Stimulated activated CD8-positive, alpha-beta memory T cell treated with anti-CD3 and anti-CD28 coated beads, Interleukin-15, amount 100 ng/mL, for 1 hour (primary cell): ENCODE measurements at places on chromosomes 1 and 21.

GRCh38 chr1:36306210-36306901, at the start of gene SH3D21:
SH3D21 (plus strand) TSS chr1:36306368; CDS start chr1:36306421, 53 bp downstream.
- no peak for DNase-seq

GRCh38 chr21:41164981-41165655, 2.8 kb upstream of the BACE2 start:
- DNase-seq: no peak

GRCh38 chr21:29501451-29501850, 202.7 kb downstream of the BACH1 start:
- no peak for DNase-seq

DNA sequence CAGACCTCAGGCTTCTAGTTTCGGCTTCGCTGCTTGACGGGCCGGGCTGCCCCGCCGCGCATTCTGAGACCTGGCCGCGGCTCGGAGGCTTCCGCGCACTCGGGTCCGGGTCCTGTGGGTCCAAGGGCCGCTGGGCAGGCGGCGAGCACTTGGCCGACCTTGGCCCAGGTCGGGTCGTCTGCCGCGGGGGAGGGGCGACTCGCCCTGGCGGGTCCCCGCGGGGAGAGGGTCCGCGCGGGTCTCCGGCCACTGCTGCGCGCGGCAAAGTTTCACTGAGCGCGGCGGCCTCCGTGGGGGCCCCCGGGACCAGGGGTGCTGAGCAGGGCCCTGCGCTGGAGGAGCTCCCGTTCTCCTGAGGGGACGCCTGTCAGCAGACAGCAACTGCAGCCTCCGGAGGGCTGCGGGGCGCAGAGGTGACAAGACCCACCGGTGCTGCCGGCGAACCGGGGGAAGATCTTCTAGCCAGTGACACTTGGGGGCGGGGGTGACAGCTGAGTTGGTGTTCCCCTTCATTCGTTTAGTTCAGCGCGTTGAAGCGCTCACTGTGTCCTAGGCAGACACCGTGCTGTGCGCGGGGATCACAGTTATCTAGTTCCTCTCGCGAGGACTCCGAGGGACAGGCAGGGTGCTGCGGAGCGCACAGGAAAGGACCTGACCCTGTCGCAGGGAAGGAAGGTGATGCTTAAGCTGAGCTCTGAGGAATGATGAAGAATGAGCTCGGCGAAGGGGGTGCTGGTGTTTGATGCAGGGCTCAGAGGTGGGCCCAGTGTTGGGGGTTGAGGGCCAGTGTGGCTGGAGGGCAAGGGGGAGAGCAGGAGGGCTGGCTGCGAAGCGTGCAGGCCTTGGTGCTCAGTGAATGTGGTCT, 725 bp downstream of the MTFR1L start:
- peak; percentile 37 for DNase-seq

- DNase-seq: no peak
Observed at GRCh38 chr1:99529002-99529401, 116.9 kb upstream of the PALMD start.

- no peak for DNase-seq
Observed at GRCh38 chr1:185110145-185110544, 46.6 kb downstream of the TRMT1L start.

DNA sequence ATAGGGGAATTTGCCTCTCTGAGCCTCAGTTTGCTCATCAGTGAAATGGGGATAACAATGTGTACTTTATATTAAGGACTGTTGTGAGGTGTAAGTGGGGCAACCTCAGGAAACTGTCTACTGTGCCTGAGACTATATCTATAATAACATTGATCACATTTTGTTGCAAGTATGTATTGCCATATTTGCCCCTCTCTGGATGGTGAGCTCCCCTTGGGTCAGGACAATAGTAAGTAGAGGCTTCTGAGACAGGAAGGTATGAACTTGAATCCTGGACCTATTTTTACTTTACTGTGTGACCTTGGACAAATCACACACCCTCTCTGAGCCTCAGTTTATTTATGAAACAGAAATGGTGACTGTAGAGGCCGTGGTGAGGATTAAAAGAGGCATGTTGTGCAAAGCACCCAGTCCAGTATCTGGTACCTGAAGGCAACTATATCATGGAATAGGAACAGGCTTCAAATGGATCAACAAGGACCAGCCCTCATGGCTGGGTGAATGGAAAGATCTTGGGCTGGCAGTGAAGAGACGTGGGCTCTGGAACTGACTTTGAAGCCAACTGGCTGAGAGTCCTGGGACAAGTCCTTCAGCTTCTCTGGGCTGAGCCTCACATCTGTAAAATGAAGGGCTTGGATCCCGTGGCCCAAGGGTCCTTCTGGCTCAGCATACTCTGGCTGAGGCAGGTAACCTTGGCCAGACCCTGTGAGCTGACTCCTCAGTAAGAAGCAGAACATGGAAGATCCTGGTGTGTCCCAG, 35.0 kb upstream of the ID3 start:
- DNase-seq: no peak

GRCh38 chr1:119953266-119953998, 57.1 kb upstream of the ADAM30 start:
- DNase-seq: no peak

DNA sequence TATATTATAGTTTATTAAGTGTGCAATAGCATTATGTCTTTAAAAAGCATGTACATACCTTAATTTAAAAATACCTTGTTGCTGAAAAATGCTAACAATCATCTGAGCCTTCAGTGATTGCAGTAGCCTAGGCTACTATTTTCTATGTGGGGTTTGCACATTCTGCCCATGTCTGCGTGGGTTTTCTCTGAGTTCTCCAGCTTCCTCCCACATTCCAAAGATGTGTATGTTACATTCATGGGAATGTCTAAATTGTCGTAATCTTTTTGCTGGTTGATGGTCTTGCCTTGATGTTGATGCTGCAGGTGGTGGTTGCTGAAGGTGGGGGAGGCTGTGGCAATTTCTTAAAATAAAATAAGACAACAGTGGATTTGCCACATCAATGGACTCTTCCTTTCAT, 12.5 kb downstream of the AADACL3 start:
- no peak for DNase-seq

DNA sequence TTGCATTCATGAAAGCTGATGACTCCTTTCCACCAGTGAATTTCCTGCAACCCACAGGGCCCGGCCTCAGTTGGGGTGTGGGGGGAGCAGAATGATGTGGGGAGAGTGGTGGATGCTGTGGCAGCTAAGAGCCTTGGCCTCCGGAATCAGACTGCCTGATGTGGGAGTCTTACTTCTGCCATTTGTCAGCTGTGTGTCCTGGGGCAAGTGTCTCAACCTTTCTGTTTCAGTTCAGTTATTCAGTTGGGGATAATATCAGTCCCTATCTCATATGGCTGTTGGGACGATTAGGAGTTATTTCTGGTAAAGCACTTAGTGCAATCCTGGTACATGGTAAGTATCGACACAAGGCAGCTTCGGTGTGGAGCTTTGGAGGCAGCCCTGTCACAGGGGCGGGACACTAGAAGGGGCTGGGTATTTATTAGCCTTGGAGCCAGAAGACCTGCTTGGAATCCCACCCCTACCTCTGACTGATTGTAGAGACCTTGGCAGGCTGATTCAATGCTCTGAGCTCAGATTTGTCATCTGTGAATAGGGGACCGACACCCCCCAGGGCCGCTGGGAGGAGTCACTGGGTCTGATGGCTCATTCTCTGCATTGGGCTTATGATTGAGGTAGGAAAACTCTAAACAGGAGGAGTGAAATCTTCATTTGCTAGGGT, 19.6 kb downstream of the ARHGEF10L start:
- DNase-seq: no peak

DNA sequence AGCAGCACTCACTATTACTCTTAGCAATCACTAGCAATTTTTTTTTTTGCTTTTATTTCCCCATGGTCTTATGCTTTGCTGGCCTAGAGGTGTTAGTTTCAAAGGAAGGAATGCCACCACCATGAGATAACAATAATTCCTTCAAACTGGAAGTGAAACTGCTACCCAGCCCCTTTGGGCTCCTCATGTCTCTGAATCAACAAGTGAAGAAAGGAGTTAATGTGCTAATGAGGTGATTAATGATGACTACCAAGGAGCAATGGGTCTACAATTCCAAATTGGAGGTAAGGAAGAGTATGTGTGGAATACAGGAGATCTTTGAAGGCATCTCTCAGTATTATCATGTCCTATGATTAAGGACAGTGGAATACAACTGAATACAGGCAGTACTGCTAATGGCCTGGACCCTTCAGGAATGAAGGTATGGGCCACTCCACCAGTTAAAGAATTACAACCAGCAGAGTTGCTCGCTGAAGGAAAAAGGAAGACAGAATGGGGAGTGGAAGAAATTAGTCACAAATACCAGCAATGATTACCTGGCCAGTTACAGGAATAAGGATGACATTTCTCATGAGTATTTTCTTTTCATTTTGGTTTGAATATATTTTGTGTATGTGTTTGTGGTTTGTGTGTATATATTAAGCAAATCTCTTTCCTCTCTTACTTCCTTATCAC, 652.9 kb downstream of the ADGRL2 start:
- no peak for DNase-seq

- no peak for DNase-seq
Observed at GRCh38 chr1:182246783-182247182, 144.8 kb downstream of the GLUL start.

DNA sequence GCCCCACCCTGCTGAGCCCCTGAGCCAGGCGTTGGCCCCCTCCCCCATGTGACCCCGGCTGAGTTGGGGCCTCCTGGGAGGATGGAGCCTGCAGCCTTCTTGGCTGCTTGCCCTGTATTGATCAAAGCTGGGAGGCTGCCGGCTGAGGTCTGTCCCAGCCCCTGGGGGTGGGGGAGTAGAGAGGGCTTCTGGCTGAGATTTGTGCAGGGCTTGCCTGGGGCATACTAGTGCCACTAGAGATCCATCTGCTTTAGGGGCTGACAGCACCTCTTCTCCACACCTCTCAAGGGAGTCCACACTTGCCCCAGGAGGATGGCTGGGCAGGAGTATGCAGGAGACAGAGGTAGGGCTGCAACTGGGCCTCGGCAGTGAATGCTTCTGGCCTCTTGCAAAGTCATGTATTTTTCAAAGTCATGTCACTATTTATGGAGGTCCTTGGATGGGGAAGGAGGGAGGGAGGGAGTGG, 53.6 kb upstream of the SSBP3 start:
- DNase-seq: no peak

- DNase-seq: no peak
Observed at GRCh38 chr1:240776237-240776636, 164.3 kb upstream of the GREM2 start.

- no peak for DNase-seq
Observed at GRCh38 chr1:232249339-232249738, 380.6 kb downstream of the SIPA1L2 start.

- DNase-seq: no peak
Observed at GRCh38 chr1:96596226-96596922, 125.2 kb upstream of the PTBP2 start.

DNA sequence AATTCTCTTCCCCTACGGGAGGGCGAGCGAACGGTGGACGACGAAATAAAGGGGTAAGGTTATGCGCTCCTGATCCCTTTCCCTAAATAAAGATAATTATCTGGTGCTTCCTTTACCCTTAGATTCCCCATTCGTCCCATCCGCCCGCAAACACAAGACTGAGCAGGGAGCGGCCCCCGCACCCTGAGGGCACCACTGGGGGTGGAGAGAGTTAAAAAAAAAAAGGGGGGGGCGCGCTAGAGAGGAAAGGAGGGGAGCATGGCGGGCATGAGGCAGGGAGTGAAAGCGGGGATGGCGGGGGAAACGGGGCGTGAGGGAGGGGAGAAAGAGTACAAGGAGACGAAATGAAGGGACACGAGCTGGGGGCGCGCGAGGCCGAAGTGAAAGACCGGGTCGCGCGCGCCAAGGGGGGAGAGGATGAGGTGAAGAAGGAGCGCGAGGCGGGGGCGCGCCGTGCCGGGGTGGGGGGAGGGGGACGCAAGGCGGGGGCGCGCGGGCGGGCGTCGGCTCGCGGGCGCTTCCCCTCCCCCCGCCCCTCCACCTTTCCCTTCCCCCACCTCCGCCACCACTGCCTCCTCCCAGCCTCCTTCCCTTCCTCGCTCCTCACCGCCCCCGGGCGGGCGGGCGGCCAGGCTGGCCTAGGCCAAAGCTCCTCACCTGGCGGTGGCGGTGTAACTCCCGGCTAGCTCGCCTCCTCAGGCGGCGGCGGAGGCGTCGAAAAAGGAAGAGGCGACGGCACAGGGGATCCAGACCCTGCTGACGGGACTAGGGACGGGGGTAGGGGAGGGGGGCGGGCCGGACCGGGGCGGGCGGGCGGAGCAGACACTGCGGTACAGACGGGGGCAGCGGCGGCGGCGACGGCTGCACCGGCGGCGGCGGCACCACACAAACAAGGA, 448 bp downstream of the GATAD2B start:
- no peak for DNase-seq

DNA sequence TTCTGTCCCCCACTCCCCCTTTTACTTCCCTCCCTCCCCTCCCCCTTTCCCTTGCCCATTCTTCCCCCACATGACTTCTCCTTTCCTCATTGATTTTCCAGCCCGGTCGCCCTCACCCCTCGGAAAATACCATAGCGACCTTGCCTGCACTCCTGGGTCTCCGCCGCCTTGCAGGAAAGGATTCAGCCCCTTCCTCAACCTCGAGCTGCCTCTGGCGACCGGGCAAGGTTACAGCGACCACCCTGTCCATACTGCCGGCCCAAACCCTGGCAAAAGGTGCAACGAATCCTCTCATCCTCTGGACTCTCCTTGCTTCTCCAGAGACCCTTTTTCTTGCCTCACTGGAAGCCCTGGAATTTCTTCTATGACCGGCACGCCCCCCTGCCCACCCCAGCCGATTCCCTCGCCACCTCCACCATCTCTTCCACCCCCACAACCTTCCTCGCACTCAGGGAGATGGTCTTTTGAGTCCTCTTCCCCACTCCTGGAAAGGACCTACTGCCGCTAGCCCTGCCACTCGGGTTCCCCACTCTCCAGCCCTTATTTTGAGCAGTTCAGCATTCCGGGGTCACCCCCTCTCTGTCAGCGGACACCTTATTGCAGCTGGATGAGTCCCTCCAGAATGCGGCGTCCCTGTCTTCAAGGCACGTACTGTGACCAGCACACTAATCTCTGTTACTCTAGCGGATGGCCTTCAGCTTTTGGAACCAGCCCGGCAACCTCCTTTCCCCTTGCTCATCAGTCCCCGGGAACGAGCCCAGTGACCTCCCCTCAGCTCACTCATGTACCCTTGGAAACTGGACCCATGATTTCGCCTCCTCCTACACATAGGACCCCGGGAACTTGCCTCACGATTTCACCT, 846 bp downstream of the NSUN4 start:
- DNase-seq: no peak

- DNase-seq: no peak
Observed at GRCh38 chr21:33789697-33790096, 125.9 kb downstream of the ATP5PO start.

DNA sequence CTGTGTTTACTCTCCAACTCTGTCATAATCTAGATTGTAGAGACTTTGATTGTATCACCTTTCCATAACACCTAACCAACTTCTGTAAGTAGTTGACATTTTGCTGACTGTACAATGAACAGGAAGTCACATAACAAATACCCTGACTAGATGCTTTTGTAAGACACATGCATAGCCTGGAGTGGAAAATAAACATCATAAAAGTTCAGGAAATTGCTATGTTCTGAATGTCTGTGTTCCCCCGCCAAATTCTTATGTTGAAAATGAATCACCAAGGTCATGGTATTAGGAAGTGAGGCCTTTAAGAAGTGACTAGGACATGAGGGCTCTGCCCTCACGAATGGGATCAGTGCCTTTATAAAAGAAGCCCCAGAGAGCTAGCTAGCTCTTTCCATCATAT, 40.4 kb upstream of the ZSWIM5 start:
- DNase-seq: no peak
